Glomerular endothelial cell (primary cell): ENCODE measurements at places on chromosomes 5 and 9. TPM values are rescaled to one million over a fixed set of nuclear protein-coding genes. Genes with fewer than 3 reads are reported as not detected.
A peak's percentile ranks its signal among the peaks of the same experiment; 100 is the strongest.

GRCh38 chr9:74016004-74016403 is 481.1 kb upstream of the RORB start:
- no peak for DNase-seq

DNA sequence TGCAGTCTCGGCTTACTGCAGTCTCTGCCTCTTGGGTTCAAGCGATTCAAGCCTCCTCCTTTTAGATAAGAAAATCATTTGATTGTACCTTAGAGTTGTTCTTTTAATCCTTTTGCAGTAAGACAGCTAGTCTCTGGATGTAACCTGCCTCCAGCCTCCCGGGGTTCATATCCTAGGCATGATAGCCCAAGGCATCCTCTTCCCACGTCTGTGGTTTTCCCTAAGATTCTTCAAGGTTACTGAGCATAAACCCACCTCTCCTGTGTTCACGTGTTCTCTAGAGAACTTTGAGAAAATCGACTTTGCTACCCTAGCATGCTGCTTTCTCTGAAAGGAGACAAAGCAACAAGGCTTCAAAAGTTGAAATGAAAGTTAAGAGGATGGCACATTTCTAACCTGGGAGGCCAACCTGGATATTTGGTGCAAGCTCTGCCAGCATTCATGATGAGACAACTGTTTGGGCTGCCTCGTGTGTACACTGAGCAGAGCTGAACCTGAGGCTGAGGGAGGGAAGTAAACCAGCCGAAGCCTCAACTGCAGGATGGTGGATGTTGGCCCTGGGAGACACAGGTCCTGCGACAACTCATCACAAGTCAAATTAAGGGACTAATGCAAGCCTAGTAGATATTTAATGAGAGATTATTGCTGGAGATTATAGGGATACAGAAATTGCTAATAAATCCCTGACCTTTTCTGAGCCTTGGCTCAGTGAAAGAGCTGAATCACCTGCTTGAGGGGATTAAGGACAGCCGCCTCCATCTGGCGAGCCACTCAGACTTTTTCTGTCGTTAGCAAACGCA is 261.8 kb downstream of the ARHGAP26 start:
- no peak for DNase-seq

GRCh38 chr9:16728137-16728508 is 142.3 kb downstream of the BNC2 start:
- DNase-seq, result no peak

TIFAB gene
- not detected in 2 replicates for total RNA-seq

GRCh38 chr5:172668594-172669071 is 27.6 kb downstream of the NEURL1B start:
- no peak for DNase-seq

DNA sequence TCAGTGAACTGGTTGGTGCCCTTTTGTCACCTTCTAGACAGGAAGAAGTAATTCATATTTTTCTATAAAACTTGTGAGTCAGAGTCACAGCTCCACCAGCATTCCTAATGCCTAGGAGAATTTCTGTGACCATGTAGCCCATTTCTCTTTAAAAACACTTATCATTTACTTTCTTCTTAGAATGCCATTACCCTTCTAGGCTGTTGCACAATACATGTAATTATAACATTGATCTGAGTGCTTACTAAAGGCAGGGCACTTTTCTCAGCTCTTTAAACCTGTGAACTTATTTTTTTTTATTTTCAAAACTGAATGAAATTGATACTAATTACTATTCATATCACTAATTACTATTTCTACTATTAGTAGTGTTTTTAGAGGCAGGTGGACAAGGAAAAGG is 373.7 kb downstream of the TLE4 start:
- no peak for DNase-seq

TSSK1B gene
- total RNA-seq, result not detected in 2 replicates

DNA sequence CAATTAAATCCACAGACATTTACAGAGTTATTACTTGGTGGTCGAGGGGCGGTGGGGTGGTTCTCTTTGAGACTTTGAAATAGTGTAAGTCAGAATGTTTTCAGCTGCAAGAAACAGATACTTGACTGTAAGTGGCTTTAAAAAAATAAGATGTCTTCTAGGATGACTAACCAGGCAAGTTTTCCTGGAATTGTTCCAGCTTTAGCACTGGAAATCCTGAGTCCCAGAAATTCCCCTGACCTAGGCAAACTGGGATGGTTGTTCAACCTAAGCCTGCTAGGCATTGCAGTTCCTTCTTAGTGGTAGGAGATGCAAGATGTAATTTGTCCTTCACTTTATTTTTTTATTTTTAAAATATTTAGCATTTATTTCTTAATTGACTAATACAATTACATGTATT is 169.5 kb upstream of the POC5 start:
- DNase-seq, result no peak

TOR4A gene
- total RNA-seq, result 59.7 and 81.4 TPM in 2 replicates

DNA sequence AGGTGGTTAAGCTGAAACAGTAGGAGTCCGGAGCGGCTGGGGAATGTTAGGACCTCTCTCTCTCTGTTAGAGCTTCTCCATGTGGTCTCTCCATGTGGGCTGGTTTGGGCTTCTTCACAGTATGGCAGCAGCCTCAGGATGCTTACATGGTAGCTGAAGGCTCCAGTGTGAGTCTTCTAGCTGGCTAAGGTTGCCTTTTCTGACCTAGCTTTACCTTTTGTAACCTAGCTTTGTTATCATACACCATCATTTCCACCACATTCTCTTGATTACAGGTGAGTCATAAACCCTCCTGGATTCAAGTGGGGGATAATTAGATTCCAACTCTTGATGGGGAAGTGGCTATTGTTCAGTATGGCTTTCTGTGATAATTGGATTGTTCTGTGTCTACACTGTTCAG is 98.5 kb downstream of the MTREX start:
- DNase-seq, result no peak

GRCh38 chr5:176660530-176660859 is 13.2 kb downstream of the TSPAN17 start:
- no peak for DNase-seq

CCDC192 gene
- total RNA-seq, result not detected in 2 replicates

DNA sequence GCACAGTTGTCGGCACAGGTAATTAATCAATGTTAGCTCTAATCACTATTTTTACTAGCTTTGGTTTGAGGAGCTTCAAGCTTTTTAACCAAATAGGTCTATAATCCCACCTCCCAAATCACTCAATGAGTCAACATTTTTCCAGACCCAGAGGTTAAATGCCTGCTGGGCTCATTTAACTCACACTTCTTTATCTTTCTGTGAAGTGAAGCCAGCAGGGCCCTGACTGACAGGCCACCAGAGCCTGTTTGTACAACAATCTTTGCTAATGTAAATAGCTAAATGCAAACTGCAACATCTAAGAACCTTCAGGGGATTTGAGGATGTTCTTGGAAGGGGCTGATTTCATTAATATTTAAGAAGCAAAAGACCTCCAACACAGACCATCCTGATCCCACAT is 98.4 kb upstream of the NREP start:
- no peak for DNase-seq

- DNase-seq, result no peak
Measured at GRCh38 chr5:107470295-107470582, 200.5 kb downstream of the EFNA5 start.

AMACR gene
- 17.2 and 19.7 TPM in 2 replicates for total RNA-seq

SARDH gene
- 1.3 and 3.4 TPM in 2 replicates for total RNA-seq

PTPN3 gene
- 1.8 and 3.6 TPM in 2 replicates for total RNA-seq

DNA sequence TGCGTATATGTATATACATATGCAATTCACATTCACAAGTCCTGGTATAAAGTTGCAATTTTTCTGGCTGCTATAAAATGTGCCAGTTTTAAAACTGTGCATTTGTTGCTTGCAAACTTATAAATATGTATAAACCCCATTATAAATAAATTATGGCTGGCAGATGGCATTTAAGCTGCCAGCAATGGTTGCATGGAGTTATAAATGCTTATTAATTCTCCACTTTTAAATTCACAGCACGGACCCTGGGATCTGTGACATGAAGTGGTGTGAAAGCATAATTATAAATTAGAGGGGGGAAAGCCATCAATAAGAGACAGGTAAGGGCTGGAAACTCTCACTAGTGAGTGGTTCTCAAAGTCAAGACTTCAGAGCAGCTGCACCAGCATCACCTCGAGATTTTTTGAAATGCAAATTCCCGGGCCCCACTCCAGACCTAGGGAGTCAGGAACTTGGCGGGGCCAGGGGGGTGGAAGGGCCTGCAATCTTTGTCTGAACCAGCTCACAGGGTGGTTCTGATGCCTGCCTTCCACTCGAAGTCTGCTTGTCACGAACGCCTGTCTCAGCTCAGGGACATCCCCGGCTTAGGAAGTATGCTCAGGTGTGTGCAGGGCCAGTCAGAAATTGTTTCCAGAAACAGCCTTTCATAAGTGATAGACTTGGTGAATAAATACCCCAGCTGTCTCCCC is 16.9 kb downstream of the S1PR3 start:
- no peak for DNase-seq

GRCh38 chr9:97372580-97372979 is 39.3 kb upstream of the TDRD7 start:
- no peak for DNase-seq

DNA sequence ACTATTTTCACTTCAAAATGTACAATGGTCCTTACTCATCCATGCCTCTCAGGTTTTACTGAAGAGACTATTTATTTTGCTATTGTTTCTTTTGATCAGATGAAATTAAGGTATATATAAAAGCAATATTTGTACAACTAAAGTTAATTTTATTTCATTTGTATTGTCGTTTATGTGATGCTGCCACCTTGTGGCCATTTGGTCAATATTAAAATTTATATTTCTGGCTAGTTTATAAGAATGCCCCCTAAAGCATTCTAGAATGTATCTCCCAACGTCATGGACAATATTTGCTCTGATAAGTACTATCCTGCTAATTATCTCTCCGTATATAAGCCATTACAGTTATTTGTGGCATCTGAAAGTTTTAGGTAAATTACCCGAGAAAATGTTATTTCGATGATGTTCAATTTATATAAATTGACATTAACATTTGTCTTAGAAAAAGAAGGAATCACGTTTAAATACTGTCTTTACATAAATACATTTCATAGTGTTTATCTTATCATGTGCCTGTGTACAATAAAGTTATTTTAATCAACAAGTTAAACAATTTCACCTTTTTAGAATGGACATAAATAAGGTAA is 680.0 kb downstream of the TAF11L14 start:
- peak; percentile 16 for DNase-seq

RAI14 gene
- total RNA-seq, result 231 and 250 TPM in 2 replicates

- no peak for DNase-seq
Measured at GRCh38 chr5:55402199-55402598, 94.4 kb downstream of the MTREX start.

GSN gene
- 243 and 255 TPM in 2 replicates for total RNA-seq

GRCh38 chr5:168686837-168687236 is 107.7 kb upstream of the PANK3 start:
- no peak for DNase-seq

- DNase-seq, result no peak
Measured at GRCh38 chr5:66757834-66758371, 161.7 kb downstream of the MAST4 start.

- DNase-seq, result no peak
Measured at GRCh38 chr5:1668141-1668721, 131.4 kb downstream of the MRPL36 start.

DNA sequence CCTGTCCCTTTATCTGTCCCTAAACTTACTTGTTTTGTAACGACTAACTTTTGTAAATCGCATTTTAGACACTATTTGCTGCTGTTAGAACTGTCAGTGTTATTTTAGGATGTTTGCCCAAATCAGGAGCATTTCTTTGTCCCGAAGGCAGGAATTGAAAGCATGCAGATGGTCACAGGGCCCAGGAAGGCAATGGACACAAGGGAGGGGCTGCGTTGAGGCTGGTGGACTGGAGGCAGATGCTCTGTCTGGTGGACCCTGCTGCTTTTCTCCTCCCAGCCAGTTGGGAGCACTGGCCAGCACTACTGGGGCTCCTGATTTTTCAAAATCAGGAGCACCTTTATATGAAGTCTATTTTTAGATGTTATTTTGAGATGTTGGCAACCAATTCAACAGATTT is 31.7 kb downstream of the DOCK2 start:
- no peak for DNase-seq

GRCh38 chr5:549229-549628 is 25.0 kb upstream of the SLC9A3 start:
- DNase-seq, result no peak

DNA sequence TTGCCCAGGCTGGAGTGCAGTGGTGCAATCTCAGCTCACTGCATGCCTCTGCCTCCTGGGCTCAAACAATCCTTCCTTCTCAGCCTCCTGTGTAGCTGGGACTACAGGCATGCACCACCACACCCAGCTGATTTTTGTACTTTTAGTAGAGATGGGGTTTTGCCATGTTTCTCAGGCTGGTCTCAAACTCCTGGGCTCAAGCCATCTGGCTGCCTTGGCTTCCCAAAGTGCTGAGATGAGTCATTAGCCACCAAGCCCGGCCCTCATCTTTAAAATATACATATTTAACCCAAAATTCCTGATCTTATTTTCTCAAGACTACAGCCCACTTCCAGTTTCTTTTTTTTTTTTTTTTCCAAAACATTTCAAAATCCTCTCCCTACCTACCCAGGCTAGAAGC is 31.7 kb upstream of the MINAR2 start:
- no peak for DNase-seq

DNA sequence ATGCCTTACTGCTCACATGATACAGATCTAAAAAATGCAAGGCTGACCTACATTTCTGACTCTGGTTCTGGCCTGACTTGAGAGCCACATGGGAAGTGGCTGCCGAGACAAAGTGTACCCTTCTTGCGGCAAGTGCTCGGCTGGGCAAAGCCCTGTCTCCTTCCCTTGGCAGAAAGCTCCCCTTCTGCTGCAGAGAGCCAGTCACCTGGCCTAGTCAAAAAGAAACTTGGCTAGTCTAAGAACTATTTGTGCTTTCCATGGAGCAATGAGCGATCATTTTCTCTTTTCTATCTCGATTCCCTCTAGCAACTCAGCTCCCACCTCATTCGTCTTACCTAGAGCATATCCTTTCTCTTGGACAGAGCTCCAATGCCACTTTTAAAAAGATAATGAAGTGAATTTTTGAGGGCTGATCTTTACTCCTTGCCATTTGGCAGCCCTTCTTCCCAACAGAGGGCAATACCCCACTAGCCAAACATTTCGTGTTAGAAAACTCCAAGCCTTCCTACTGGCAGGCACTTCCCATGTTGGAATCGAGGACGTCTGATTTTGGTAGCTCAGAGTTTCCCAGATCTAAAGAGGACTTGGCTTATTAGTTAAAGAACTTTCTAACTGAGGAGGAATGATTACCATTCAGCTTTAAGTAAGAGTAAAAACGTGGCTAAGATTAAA is 108.1 kb upstream of the PRRC1 start:
- no peak for DNase-seq

C9orf50 gene
- not detected in 2 replicates for total RNA-seq

GRCh38 chr5:7628820-7629219 is 222.1 kb downstream of the CFAP90 start:
- no peak for DNase-seq

CER1 gene
- total RNA-seq, result not detected in 2 replicates

- no peak for DNase-seq
Measured at GRCh38 chr5:141960018-141960417, 2.0 kb upstream of the PCDH12 start.
